GM23338 (cell line): ENCODE measurements at places on chromosomes 11 and 22. TPM values are rescaled to one million over a fixed set of nuclear protein-coding genes. Genes with fewer than 3 reads are reported as not detected.

SLC22A25 gene
- not detected in 2 replicates for total RNA-seq

OVCH2 gene
- 0.31 and 0.42 TPM in 2 replicates for total RNA-seq

ALG12 gene
- 23.3 and 26.9 TPM in 2 replicates for total RNA-seq

SEC14L2 gene
- 2.1 and 4.2 TPM in 2 replicates for total RNA-seq

PIH1D2 gene
- total RNA-seq, result 0.16 and 0.80 TPM in 2 replicates

PRSS23 gene
- 4.7 and 9.6 TPM in 2 replicates for total RNA-seq

MACROD1 gene
- total RNA-seq, result 22.2 and 33.0 TPM in 2 replicates

PRDX5 gene
- total RNA-seq, result 202 and 212 TPM in 2 replicates

CHRDL2 gene
- 0.16 and 0.21 TPM in 2 replicates for total RNA-seq

PACS1 gene
- 23.7 and 37.5 TPM in 2 replicates for total RNA-seq

ARRB1 gene
- 11.1 and 17.0 TPM in 2 replicates for total RNA-seq

NAP1L4 gene
- total RNA-seq, result 181 and 183 TPM in 2 replicates

SCGB2A2 gene
- not detected in 2 replicates for total RNA-seq

P2RX3 gene
- total RNA-seq, result 0.35 TPM in 1 of 2 replicates, not detected in the other

OVOL1 gene
- 3.3 and 5.1 TPM in 2 replicates for total RNA-seq

PRODH gene
- 31.9 and 67.4 TPM in 2 replicates for total RNA-seq

EMID1 gene
- 13.2 and 13.4 TPM in 2 replicates for total RNA-seq

OR10D3 gene
- total RNA-seq, result not detected in 2 replicates
